ENCODE measurements at places on chromosomes 5 and 9. TPM values are rescaled to one million over a fixed set of nuclear protein-coding genes. Genes with fewer than 3 reads are reported as not detected.
A peak's percentile ranks its signal among the peaks of the same experiment; 100 is the strongest.

NSG2 gene
- not detected for total RNA-seq

GABRG2 gene
- total RNA-seq: not detected

- DNase-seq: no peak
- no peaks in the 10 kb centered on the region for H3K36me3 ChIP-seq
- H3K4me1 ChIP-seq: peaks cover 41% of the 10 kb centered on the region
- H3K27ac ChIP-seq: no peak overlapping the region
- H3K27me3 ChIP-seq: no peaks in the 10 kb centered on the region
Measured at GRCh38 chr9:121489344-121489743, 10.3 kb downstream of the GGTA1 start.

- H3K27ac ChIP-seq: no peak overlapping the region
- H3K4me1 ChIP-seq: no peaks in the 10 kb centered on the region
- peaks cover 7% of the 10 kb centered on the region for H3K27me3 ChIP-seq
- no peaks in the 10 kb centered on the region for H3K36me3 ChIP-seq
- H3K4me3 ChIP-seq: no peak overlapping the region
Measured at GRCh38 chr5:74051076-74051475, 425.1 kb downstream of the ARHGEF28 start.

GRCh38 chr5:170216257-170216864 lies 16.4 kb upstream of the C5orf58 start:
- no peak overlapping the region for H3K4me3 ChIP-seq
- H3K4me1 ChIP-seq: peaks cover 2% of the 10 kb centered on the region
- no peak for DNase-seq
- H3K27me3 ChIP-seq: peaks cover 13% of the 10 kb centered on the region
- H3K36me3 ChIP-seq: no peaks in the 10 kb centered on the region

- H3K36me3 ChIP-seq: no peaks in the 10 kb centered on the region
- H3K4me1 ChIP-seq: no peaks in the 10 kb centered on the region
- DNase-seq: peak; percentile 14
- no peak overlapping the region for H3K27ac ChIP-seq
- H3K4me3 ChIP-seq: no peak overlapping the region
Measured at GRCh38 chr5:773517-774264, 10.8 kb downstream of the ZDHHC11B start.

DNA sequence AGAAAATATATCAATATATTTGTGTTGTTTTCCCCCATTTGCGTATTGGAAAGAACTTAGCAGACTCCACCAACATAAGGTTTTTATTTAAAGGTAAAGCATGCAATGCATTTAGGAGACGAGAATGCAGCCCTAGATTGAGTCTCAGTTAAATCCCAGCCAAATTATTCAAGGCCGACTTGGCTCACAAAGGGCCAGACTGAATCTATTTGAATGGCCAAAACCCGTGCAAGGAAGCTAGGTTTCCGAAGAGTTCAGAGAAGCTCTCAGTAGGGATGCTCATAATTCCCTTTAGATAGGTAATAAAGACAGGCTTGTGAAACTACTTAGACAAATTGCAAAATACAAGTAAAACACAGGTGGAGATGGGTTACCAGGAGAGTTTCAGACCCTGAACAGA lies 520.3 kb downstream of the CDH9 start:
- no peak overlapping the region for H3K4me3 ChIP-seq
- no peaks in the 10 kb centered on the region for H3K4me1 ChIP-seq
- H3K27ac ChIP-seq: no peak overlapping the region
- no peaks in the 10 kb centered on the region for H3K36me3 ChIP-seq

DNA sequence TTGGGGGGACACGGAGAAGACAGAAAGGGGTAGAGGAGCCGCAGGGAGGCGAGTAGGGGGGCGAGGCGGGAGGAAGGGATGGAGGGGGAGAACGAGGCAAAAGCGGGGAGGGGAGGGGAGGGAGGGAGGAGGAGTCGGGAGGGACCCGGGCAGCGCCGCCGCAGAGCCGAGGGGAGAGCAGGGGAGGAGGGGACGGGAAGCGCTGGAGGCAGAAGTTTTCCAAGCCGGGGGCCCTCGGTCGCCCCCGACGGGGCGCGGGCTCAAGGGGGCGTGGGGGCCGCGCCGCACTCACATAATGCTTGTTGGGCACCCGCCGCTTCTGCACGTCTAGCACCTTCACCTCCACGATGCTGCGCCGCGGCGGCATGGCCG lies 353 bp downstream of the SH3PXD2B start:
- H3K36me3 ChIP-seq: no peaks in the 10 kb centered on the region
- H3K27ac ChIP-seq: no peak overlapping the region
- no peak for DNase-seq
- peaks cover 13% of the 10 kb centered on the region for H3K4me1 ChIP-seq
- peak overlapping the region; percentile 53 for H3K4me3 ChIP-seq

Data from activated B cell treated with CpG ODN at 0.5 μM for 24 hours (primary cell).